Smooth muscle cell of the coronary artery (primary cell): ENCODE measurements at places on chromosomes 7 and 10. TPM values are rescaled to one million over a fixed set of nuclear protein-coding genes. Genes with fewer than 3 reads are reported as not detected.

GATAD1 gene
- total RNA-seq: 13.0 and 16.5 TPM in 2 replicates

PRKG1 gene
- 24.8 and 76.2 TPM in 2 replicates for total RNA-seq

STMP1 gene
- total RNA-seq: 7.3 and 12.0 TPM in 2 replicates

FAM13C gene
- total RNA-seq: 1.6 and 2.8 TPM in 2 replicates

ERVW-1 gene
- total RNA-seq: not detected in 2 replicates

NPC1L1 gene
- 0.12 TPM in 1 of 2 replicates, not detected in the other for total RNA-seq

SCRN1 gene
- total RNA-seq: 24.3 and 38.0 TPM in 2 replicates

PPP1R17 gene
- total RNA-seq: not detected in 2 replicates

NEURL1 gene
- total RNA-seq: under 0.01 TPM in 2 replicates

ANKRD22 gene
- not detected in 2 replicates for total RNA-seq

INHBA gene
- 14.9 and 129 TPM in 2 replicates for total RNA-seq

FAM24B gene
- total RNA-seq: 3.8 and 4.3 TPM in 2 replicates

GRM8 gene
- not detected in 2 replicates for total RNA-seq

MYO3A gene
- not detected in 2 replicates for total RNA-seq

TMEM236 gene
- total RNA-seq: under 0.01 TPM in 1 of 2 replicates, not detected in the other

TET1 gene
- 0.82 and 1.4 TPM in 2 replicates for total RNA-seq

EPHB4 gene
- total RNA-seq: 83.1 and 90.3 TPM in 2 replicates

UCN3 gene
- total RNA-seq: not detected in 2 replicates

DTX2 gene
- 0.94 and 3.2 TPM in 2 replicates for total RNA-seq

CYP26A1 gene
- total RNA-seq: 0.08 TPM in 1 of 2 replicates, not detected in the other

PAOX gene
- 5.2 and 5.3 TPM in 2 replicates for total RNA-seq

CYP2W1 gene
- total RNA-seq: not detected in 2 replicates

PNLIP gene
- not detected in 2 replicates for total RNA-seq

NRBF2 gene
- total RNA-seq: 15.6 and 22.3 TPM in 2 replicates

EEF1AKMT2 gene
- 13.0 and 18.6 TPM in 2 replicates for total RNA-seq

TUBB8 gene
- not detected in 2 replicates for total RNA-seq

HIPK2 gene
- total RNA-seq: 4.2 and 4.4 TPM in 2 replicates

SLC13A1 gene
- not detected in 2 replicates for total RNA-seq

ERV3-1 gene
- total RNA-seq: 4.9 and 16.2 TPM in 2 replicates

C10orf62 gene
- total RNA-seq: 0.08 TPM in 1 of 2 replicates, not detected in the other

GAD2 gene
- total RNA-seq: not detected in 2 replicates

PIK3AP1 gene
- under 0.01 TPM in 1 of 2 replicates, not detected in the other for total RNA-seq

CHST3 gene
- 15.3 and 32.2 TPM in 2 replicates for total RNA-seq

TOMM7 gene
- 260 and 456 TPM in 2 replicates for total RNA-seq

TBX20 gene
- 1.9 and 13.5 TPM in 2 replicates for total RNA-seq

MRPS24 gene
- 82.7 and 98.8 TPM in 2 replicates for total RNA-seq

OR6B1 gene
- not detected in 2 replicates for total RNA-seq

NUDT13 gene
- 0.59 and 0.75 TPM in 2 replicates for total RNA-seq

ZCWPW1 gene
- 0.94 and 1.2 TPM in 2 replicates for total RNA-seq

IKZF1 gene
- total RNA-seq: not detected in 2 replicates

SRGN gene
- 41.5 and 199 TPM in 2 replicates for total RNA-seq

PDE1C gene
- 6.1 and 53.9 TPM in 2 replicates for total RNA-seq

CADPS2 gene
- 20.7 and 26.2 TPM in 2 replicates for total RNA-seq

EGFR gene
- total RNA-seq: 29.3 and 35.5 TPM in 2 replicates

FBXW4 gene
- total RNA-seq: 36.6 and 82.8 TPM in 2 replicates

SPDYE3 gene
- total RNA-seq: not detected in 2 replicates

CAV2 gene
- total RNA-seq: 74.7 and 86.3 TPM in 2 replicates

RAMP3 gene
- not detected in 2 replicates for total RNA-seq

NXPH1 gene
- total RNA-seq: not detected in 2 replicates

SLC18A3 gene
- total RNA-seq: under 0.01 TPM in 1 of 2 replicates, not detected in the other

GDF2 gene
- total RNA-seq: not detected in 2 replicates

LBX1 gene
- total RNA-seq: not detected in 2 replicates

ANKRD61 gene
- 0.15 and 0.35 TPM in 2 replicates for total RNA-seq

IDI2 gene
- not detected in 2 replicates for total RNA-seq

MRM2 gene
- 10.1 and 14.4 TPM in 2 replicates for total RNA-seq
